NCI-H345 (cell line): ENCODE measurements at places on chromosomes 1 and 21.

DNA sequence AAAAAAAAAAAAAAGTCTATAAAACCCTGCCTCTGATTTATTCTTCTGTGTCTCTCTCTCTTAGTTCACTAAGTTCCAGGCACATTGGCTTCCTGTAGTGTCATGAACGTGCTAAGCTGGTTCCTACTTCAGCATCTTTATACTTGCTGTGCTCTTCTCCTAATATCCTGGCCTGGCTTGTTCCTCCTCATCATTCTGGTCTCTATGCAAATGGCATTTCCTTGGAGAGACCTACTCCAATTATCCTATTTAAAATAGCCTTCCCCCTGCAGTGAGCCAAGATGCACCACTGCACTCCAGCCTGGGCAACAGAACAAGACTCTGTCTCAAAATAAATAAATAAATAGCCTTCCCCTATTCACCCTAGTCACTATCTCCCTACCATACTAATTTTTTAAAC, 9.7 kb upstream of the CLCC1 start:
- DNase-seq = no peak

- DNase-seq = no peak
Measured at GRCh38 chr1:227086636-227087035, 146.5 kb downstream of the COQ8A start.

DNA sequence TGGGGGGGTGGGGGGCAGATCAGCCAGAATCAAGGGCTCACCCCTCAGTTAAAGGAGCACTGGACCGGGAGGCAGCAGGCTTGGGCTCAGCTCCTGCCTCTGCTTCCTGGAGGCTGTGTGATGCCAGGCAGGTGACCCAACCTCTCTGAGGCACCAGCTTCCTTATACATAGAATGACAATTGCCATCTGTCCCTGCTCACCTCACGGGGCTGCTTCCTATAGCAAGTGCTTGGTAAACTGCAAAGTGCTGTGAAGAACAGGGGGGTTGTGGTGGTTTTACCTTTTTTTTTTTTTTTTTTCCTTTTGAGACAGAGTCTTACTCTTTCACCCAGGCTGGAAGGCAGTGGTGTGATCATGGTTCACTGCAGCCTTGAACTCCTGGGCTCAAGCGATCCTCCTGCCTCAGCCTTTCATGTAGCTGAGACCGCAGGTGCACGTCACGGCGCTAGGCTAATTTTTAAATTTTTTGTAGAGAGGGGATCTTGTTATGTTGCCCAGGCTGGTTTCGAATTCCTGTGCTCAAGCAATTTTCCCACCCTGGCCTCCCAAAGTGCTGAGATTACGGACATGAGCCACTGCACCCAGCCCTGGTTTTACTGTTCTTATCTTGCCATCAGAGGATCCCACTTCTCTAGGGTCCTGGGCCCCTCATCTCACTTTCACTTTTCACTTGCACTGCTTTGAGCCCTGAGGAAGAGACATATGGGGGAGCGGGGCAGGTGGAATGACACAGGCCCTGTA, 11.6 kb downstream of the KCNQ4 start:
- DNase-seq = no peak

DNA sequence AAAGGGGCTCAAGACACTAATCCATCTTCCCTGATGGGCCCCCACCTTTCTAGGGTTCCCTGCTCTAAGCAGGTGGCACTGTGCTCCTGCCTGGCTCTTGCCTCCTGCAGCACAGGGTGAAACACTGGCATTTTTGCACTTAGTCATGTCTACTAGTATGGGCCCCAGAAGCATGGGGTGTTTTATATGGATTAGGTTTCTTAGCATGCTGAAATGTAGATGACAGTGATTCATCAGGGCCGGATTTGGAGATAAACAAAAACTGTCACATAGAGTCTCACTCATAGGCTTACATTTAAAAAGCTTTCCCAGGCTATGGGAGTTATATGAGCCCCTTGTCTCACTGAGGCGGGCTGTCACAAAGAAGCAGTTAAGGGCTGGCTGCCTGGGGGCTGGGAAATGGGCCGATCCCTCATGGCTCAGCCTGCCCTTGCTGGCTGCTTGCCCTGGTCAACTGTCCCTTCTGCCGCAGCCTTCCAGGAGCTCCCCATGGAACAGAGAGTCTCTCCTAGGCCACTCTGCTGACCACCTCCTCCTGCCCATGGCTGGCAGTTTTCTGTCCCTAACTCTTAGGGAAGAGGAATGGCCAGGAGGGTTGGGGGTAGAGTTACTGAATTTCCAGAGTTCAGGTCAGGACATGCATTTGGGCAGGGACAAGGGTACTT, 6.5 kb downstream of the GALNT2 start:
- no peak for DNase-seq
